ENCODE measurements at places on chromosomes 5 and 9.

GRCh38 chr9:121975801-121976277 lies 117.3 kb downstream of the TTLL11 start:
- DNase-seq: peak; percentile 56

DNA sequence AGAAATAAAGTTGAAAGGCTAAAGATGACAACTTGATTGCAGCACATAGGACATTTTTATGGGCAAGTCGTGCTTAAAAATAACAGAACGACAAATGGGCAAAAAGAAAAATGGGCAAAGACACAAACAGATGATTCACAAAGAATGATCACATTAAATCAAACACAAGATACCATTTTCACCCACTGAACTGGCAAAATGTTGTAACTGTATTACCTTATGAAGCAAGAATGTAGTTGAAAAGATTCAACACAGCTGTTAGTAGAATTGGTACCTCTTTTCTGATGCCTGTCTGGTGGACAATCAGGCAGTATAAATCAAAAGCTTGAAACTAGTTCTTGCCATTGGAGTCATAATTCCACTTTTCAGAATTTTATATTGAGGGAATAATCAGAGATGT lies 81.0 kb upstream of the PALM2AKAP2 start:
- DNase-seq: no peak

GRCh38 chr5:55603922-55604321 lies 69.2 kb upstream of the PLPP1 start:
- no peak for DNase-seq

DNA sequence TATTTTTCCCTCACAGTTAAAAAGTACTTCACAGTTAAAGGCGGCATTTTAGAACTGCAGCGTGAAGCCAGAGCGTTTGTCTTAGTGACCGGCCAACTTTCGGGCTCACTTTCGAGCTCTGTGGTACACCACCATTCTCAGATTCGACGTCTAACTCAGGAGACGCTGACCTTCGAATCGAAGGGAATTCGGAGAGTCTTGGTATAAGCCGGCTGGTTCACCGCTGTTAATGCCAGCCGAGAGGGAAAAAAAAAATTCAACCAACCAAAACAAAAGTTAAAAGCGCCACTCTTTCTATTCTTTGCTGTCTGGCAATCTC lies 544 bp upstream of the SNX24 start:
- DNase-seq: peak; percentile 12

GRCh38 chr9:91882627-91883026 lies 67.4 kb downstream of the ROR2 start:
- no peak for DNase-seq

GRCh38 chr9:71036501-71036900 lies 84.9 kb downstream of the TRPM3 start:
- peak; percentile 11 for DNase-seq

- no peak for DNase-seq
Measured at GRCh38 chr5:89758146-89758545, 651.4 kb downstream of the CETN3 start.

GRCh38 chr9:75593920-75594319 lies 296.6 kb upstream of the PCSK5 start:
- no peak for DNase-seq

DNA sequence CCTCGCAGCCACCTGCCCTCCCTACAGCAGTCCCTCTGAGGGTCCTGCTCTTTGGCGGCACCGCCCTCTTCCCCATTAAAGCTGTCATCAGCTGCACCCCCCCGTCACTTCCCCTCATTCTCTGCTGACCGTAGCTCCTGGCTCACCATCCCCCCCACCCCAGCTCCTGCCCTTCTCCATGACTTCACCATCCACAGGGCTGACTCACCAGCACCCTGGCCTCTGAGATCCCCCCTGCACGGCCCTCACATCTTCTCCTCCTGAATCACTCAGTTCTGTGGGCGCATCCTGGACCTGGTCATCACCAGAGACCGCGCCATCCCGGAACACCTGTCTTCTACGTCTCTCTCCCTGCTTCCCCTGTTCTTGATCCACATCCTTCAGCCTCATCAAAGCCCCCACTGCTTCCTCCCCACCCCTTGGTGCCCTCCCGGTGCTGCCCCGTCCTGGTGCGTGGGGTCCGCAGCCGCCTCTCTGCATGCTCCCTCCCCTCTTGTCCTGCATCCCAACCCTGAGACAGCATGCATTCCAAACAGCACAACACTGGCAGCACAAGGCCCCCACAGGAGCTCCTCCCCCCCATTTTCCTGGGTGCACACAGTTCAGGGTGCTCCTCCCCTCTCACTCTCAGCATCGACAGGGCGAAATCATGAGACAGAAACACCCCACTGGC lies 12.9 kb downstream of the FLT4 start:
- DNase-seq: no peak

GRCh38 chr5:137273511-137273910 lies 225.6 kb downstream of the SPOCK1 start:
- DNase-seq: no peak

DNA sequence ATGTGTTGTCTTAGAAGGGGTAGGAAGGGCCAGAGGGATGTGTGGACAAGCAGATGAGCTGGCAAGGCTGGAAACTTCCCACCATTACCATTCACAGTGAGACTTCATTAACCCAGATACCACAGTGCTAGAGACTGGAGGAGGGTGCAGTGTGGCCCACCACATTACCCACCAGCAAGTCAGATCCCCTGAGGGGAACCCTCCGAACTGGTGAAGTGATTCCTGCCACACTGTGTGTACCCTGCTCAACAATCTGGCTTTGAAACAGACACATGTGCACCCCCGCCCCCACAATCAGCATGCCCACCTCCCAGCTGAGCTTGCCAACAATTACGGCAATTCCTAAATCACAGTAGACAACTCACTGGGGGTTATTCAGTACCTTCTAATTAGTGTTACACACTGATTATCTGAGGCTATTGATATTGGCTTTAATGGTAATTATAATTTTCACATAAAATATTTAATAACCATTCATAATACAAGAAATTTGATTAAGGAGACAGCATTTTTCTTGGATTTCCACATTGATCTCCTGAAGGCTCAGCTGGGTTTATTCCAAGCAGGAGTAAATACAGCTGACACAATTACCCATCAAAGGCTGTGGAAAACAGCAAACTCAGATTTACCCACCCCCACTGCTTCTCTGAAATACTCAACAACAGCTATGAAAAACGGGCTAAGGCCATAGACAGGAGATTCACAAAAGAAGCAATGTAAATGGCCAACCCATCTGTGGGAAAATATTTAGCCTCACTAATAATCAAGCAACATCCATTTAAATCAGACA lies 169.3 kb upstream of the FSTL4 start:
- DNase-seq: no peak

DNA sequence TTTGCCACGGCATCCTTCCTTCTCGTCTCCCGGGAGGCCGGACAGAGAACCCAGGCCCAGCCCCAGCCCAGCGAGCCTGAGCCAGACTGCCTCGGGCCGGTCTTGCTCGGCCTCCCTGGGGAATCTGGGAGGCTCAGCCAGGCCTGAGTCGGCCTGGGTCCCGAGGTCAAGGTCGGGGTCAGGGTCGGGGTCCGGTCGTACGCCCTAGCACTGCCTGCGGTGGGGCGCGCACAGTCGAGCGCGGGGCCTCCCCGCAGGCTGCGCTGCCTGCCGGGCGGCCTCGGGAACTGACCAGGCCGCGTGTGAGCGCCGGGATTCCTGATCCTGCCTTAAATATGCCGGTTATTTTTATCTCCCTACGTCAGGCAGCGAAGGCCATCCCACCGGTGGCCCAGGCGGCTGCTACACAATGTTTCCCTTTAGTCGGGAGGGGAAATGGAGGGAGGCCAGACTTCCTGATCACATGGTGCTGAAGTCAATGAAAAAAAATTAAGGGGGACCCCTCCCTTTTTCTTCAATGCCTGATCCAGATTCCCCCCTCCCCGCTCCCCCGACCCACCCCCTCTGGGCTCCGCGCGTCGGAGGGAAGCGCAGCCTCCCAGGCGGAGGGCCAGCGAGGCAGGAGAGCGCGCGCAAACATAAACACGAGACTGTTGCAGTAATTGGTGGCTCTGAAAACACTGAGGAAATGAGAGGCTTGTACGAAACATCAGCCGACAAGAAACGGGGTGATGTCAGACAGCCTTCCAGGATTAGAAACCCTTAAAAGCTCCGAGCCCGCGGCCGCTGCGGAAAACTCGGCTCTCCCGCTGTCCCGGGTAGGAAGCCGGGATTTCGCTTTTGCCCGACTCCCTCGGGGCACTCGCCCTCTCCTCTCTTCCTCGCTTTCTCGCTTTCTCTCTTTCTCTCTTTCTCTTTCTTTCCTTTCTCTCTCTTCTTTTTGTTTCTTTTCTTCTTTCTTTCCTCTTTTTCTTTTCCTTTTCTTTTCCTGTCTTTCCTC lies 148.2 kb upstream of the KLF4 start:
- DNase-seq: peak; percentile 83
